CD4-positive, alpha-beta T cell treated with Interleukin-12 subunit alpha and Interleukin-12 subunit beta, for 1 hour (primary cell): ENCODE measurements at places on chromosomes 5 and 9.

GRCh38 chr5:157913575-157913974 is 54.6 kb upstream of the CLINT1 start:
- no peak for DNase-seq

GRCh38 chr5:27038476-27038875 is at the start of gene CDH9:
Gene CDH9 (minus strand): TSS chr5:27038586. CDS start chr5:26988333, 50,253 bp downstream.
- DNase-seq = no peak

DNA sequence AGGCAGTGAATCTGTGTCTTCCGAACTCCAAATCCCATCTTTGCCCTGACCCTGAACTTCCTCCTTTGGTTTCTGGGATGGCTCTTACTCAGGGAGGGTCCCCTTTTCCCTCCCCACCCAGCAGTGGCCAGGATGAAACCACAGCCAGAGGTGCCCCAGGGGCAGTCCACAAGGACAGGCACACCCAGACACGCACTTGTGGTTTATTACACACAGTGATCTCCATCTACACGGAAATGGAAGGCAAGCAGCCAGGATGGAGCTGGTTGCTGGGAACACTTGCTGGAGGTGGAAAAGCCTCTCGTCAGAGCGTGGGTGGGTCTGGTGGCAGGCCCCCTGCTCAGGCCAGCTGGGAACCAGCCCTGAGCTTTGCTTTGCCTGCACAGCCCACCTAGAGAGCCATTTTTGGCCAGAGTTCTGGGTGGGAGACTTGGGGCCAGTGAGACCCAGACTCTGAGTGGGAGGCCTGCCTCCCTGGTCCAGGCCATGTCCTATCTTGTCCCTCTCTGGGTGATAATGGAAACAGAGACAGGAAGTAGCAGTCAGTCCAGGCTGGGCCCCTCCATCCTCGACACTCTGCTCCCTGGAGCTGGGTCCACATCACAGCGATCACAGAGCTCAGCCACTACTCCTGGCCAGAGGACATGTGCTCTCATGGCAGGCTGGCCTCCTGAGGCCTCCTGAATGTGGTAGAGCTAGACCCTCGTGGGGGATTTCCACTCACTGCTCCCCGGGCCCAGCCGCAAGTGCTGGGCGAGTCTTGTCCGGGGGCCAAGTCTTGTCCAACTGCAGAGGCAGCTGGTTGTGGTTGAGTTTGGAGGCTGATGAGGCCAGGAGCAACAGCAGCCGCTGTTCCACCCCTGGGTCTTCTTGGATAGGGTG is 5.1 kb upstream of the PHYKPL start:
- no peak for DNase-seq

DNA sequence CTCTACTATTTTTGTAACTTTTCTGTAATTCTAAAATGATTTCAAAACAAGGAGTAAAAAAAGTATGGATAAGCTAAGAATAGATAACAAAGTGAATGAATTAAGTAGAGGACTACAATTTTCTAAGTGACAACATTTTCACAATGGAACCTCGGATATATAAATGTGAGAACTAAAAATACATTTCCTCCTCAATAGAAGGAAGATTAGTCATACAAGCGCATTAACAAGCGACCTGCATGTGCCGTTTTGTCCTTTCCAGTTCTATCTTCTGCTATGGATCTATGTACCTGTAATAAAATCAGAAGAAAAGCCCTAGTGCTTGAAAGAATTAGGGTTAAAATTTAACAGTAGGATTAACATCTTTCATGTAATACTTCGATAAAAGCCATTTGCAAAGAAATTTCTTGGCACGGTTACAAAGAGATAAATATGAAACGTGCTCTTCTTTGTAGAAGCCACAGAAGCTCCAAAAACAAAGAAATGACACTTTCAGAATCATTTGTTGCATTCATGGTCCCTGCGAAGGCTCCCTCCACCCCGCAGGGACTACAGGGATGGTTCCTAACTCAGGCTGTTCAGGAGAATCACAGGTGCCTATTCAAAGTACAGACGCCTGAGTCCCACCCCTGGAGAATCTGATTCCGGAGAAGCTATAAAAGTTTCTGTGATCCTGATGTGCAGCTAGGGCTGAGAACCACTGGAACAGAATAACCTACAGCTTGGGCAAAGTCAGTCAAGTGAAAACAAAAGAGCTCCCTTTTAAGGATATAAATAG is 216.6 kb upstream of the EFNA5 start:
- DNase-seq = no peak

DNA sequence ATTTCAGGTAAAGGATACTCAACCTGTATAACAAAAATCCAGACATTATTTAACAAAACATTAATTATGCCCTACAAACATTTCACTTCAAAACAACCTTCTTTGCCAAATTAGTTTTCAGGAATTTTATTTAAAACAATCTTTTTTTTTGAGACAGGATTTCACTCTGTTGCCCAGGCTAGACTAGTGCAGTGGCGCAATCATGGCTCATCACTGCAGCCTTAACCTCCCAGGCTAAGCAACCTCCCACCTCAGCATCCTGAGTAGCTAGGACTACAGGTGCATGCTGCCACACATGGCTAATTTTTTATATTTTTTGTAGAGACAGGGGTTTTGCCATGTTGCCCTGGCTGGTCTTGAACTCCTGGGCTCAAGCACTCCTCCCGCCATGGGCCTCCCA is 3.9 kb downstream of the FNIP1 start:
- no peak for DNase-seq

GRCh38 chr5:120124961-120125360 is 339.1 kb upstream of the PRR16 start:
- DNase-seq = no peak

- no peak for DNase-seq
Observed at GRCh38 chr5:178525906-178526732, 64.1 kb downstream of the COL23A1 start.

DNA sequence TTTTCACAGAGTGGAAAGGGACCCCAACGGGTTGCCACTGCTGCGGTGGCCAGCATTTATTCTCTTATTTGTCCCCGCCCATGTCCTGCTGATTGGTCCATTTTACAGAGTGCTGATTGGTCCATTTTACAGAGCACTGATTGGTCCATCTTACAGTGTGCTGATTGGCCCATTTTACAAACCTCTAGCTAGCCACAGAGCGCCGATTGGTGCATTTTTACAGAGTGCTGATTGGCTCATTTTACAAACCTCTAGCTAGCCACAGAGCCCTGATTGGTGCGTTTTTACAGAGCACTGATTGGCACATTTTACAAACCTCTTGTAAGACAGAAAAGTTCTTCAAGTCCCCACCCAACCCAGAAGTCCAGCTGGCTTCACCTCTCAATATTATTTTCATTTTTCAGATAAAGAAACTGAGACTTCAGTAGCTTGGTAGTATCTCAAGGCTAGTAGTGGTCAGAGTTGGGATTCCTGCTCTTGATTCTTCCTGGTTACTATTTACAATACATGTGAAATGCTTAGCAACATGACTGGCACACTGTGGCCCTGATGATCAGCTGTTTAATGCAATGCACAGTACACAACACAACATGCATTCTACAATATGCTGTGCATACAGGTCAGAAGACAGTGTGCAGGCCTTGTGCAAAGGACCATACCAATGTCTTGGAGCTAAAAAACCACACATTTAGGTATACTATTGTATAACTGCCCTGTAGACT is 63.6 kb upstream of the BOD1 start:
- DNase-seq = no peak

- no peak for DNase-seq
Observed at GRCh38 chr5:73303148-73304079, 130.4 kb downstream of the TMEM174 start.

DNA sequence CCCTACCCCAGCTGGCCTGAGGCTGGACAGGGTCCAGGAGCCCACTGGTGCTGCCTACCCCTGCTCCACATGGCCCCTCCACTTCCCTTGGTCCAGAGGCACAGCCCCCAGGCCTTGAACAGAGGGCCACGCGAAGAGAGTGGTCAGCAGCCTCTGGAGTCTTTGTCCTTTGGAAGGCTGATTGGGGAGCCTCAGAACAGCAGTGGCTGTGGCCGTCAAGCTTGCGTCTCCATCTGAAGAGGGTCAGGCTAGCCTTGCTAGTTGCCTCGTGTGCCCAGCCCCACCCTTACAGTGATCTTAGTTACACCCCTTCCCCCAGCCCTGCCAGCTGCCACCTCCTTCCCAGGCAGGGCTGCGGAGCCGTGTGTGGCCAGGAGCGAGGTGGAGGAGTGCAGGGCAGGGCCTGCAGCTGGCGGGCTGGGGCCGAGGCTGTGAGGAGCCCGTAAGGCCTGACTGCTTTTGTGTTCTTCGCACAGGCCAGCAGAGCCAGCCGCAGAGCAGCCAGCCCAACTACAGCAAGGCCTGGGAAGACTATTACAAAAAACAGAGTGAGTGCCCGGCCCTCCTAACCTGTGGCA is 30.1 kb upstream of the PRDM12 start:
- DNase-seq = no peak

GRCh38 chr9:95522871-95523370 is 6.2 kb upstream of the PTCH1 start:
- no peak for DNase-seq

GRCh38 chr5:107809201-107810034 is 138.7 kb upstream of the EFNA5 start:
- no peak for DNase-seq

DNA sequence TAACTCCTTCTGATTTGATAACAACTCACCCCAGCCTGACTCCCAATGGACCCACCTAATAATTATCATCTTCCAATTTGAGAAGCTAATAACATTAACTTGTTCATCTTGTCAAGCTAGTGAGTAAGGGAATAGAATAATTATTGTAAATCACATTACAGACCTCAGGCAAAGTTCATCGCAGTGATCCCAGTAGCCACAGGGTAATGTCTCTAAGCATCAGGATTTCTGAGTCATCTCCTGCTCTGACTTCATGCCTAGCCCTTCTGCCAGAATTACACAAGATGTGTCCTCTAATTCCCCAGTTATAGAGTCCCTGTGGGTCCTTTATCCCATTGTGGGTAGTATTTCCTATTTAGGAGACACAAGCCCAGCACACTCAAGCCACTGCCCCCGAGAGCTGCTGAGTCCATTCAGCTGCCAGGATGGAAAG is 365.7 kb downstream of the DEPDC1B start:
- DNase-seq = no peak

- peak; percentile 42 for DNase-seq
Observed at GRCh38 chr9:92808726-92809451, 44.3 kb upstream of the BICD2 start.

GRCh38 chr5:61653807-61654580 is 321.9 kb downstream of the ZSWIM6 start:
- DNase-seq = no peak

- DNase-seq = no peak
Observed at GRCh38 chr5:109558364-109558763, 131.4 kb upstream of the MAN2A1 start.

- DNase-seq = no peak
Observed at GRCh38 chr9:111874500-111874899, 22.1 kb upstream of the UGCG start.

GRCh38 chr5:172235827-172236736 is 42.1 kb downstream of the EFCAB9 start:
- DNase-seq = no peak

DNA sequence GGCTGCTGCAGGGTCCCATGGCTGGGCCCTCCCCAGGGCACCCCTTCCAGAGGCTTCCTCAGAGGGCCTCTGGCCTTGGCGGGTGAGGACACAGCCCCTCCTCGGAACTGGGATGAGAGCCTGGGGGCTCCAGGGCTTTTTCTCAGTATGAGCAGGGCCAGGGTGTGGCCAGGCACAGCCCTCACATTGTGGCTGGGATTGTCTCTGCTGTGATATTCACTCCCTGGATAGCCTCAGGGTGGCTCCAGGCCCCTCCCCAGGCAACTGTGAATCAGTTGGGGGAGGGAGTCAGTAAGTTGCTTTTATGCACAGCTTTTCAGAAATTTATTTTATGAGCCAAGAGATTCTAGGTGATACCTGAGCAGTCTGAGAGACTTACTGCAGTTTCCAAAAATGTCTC is 135.7 kb downstream of the CACNA1B start:
- no peak for DNase-seq

DNA sequence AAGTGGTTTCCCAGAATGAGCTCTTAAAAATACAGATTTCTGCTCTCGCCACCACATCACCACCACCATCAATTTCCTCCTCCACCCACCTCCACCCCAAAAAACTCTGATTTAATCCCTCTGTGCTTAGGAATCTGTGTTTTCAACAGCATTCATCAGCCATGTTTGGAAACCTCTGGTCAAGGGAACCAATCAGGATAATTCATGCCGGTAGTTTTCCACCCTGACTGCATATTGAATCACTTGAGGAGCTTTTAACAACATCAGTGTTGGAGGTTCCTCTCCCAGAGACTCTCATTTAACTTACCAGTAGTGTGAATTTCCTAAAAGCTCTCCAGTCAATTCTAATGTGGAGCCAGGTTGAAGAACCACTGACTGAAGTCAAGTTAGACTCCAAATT is 46.0 kb upstream of the DAB2 start:
- DNase-seq = no peak

DNA sequence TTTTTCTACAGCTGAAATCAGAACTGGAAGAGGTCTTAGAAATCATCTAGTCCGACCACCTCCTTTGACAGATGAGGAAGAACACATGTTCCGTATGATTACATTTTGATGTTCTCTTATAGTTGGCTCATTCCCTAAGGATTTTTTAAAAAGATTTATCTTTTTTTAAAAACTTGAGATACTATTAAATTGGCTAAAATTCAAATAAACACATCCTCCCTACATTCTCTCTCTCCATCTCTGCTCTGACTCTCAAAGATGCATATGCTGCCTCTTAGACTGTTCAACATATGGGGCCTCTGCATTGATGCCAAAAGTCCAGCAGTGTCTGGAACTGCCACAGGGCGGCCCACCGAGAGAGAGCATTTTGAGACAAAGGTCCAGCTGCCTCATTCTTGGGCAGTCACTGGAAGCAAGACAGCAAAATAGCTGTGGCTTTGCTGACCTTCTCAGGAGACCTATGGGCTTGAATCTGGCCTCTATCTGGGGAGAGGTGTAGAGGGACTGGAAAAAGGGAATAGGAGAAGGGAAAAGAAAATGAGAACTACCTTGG is 12.8 kb upstream of the TSSK1B start:
- DNase-seq = no peak

DNA sequence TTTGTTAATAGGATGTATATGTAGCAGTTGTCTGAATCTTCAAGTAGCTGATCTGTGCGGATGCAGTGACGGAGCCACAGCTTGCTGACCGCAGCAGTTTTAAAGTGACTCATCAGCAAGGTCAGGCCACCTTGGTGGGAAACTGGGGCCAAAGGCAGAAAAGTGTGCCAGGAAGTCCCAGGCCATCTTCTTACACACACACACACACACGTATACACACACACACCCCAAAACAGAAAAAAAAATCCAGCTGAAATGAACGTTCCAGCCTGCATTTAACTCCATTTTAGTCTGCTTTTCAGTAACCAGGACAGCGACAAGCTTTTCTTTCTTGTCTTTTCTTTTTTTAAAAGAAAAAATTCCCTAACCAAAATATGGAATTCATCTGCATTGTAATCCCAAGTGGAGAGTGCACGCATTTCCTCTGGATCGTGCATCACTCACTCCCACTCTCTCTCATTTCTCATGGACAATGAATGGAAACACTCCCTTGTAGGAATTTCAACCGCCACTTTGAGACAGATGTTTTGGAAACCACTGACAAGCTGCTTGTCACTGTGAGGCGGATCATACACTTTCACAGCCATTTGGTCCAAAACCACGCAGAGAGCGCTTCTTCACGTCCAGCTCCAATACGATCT is 103.9 kb downstream of the LHFPL2 start:
- no peak for DNase-seq
